ENCODE measurements at places on chromosomes 3 and 15. TPM values are rescaled to one million over a fixed set of nuclear protein-coding genes. Genes with fewer than 3 reads are reported as not detected.

Gene GNB5
- total RNA-seq = 16.1 TPM

Gene HYAL1
- total RNA-seq = 0.09 TPM

DNA sequence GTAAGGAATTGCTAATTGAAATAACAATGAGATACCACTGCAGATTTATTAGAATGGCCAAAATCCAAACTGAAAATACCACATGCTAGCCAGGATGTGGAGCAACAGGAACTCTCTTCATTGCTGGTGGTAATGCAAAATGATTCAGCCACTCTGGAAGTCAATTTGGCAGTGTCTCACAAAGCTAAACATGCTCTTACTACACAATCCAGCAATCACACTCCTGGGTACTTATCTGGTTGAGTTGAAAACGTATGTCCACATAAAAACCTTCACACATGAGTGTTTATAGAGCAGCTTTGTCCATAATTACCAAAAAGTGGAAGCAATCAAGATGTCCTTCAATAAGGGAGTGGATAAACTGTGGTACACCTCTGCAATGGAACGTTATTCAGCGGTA, 113.3 kb downstream of the SMAD6 start:
- no peak for DNase-seq

GRCh38 chr15:88695101-88695500, 56.3 kb downstream of the ISG20 start:
- no peak for DNase-seq

Gene NT5DC2
- total RNA-seq = 18.1 TPM

Gene GOLGB1
- 23.0 TPM for total RNA-seq

DNA sequence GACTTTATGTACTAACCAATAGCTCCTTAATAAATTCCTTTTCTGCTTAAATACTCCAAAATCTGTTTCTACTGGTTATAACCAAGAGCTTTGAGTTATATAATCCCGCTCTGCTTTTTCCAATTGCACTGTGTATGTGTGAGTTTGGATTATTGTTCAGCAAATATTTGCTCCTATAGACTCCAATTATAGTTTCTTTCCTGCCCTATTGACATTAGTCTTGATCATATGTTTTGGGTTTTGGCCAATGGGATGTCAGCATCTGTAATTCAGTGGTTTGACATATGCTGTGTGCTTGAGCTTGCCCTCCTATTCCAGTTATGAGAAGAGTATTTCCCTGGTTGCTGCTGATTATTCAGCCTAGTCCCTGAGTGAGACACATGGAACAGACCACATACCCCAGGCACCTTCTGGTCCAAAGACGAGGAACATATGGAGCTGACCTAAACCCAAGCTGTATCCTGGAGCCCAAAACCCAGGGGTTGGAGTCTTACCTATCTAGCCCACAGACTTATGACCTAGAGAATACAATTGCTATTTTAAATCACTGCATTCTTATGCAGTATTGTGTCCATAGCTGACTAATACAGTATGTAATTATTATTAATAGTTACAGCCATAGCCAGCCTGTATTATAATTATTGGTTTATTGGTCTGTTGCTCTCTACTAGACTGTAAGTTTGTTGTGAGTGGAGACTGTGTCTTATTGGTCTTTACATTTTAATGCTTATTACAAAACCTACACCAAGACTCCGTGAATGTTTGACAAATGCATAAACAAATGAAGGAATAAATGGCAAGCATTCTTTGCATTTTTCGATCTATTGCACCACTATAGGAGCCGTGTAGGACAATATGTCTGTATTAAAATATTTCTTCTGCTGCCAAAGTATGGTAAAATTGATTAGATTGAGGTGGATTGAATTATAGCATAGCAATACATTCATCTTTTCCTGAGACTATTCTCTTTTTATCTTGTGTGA, 11.7 kb upstream of the ZNF280D start:
- no peak for DNase-seq

DNA sequence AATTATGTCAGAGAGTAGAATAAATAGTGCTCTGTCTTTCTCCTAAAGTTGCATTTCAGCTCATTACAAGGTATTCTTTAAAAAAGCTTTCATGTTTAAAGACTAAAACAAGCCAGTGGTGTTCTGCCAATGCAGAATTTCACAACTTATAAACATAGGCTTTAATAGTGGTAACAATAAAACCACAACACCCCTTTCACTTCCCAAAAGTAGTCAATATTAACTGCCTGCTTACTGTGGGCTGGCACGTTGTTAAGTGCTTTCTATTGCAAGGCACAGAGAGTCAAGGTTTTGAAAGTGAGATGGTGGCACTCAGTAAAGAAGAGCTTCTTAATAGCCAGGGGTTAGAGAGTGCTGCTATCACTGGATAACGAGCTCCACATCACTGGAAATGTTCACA, 8.4 kb upstream of the RTP1 start:
- no peak for DNase-seq

DNA sequence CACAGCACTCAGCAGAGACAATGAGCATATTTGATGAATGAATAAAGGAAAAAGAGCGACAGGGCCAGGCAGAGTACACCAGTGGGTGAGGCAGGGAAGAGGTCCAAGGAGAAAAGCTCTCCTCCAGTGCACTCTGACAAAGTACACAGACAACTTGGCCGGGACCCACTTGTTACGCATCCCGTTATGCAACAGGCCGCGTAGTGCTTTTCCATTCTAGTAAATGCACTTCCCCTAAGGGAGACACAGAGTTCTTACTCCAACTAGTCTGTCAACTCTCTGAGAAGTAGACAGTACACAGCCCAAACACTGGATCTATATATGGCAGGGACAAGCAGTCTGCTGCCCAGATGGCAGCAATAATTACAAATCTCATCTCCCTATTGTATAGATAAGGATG, 18.5 kb downstream of the LARP6 start:
- no peak for DNase-seq

DNA sequence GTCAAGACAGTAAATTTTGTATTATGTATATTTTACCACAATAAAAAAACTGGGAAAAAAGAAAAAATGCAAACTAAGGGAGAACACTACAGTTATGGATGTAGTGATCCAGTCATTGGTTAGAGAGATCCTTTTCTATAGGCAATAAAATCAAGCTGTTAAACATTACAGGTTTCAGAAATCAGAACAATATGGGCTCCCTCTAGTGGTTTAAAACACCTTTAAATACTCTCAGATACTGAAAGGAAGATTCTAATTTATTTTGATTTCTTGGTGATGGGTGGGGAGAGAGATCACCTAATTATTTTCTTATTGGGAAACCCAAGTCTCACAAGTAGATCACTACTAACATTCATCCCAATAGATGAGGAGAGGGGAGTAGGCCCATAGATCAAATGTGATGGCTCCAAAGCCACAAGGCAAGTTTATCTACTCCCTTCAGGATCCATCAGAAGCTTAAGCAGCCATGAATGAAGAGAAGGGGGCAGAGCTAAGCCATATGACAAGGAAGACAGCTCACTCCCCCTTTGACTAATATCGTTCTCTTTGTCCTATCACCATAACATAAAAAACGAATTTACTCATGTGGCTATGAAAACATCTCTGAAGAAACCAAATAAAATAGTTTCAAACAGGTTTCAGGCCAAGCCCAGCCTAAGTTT, 118.6 kb downstream of the ANO10 start:
- DNase-seq = peak; percentile 20

Gene AQP9
- total RNA-seq = 0.42 TPM

Gene LIPH
- 0.09 TPM for total RNA-seq

DNA sequence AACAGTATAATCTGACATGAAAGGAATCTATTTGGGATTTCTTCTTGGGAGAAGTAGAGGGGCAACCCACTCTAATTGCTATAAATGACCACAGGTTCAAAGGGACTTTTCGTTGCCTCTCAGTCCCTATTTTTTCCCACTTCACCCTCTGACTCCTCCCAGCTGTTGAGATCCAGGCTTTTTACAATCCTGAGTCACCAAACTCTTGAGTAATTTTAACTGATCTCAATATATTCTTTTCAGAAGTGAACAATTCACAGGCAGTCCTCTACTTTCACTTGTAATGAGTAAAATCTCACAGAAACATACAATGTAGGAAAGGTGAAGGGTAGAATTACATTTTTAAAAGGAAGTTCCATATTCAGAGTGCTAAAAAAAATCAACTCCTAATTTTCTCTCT, 44.6 kb downstream of the EIF4E3 start:
- no peak for DNase-seq

Gene ADAMTSL3
- total RNA-seq = 1.3 TPM

Gene PPP1R2
- 58.7 TPM for total RNA-seq

- DNase-seq = no peak
These were observed 183.5 kb upstream of the EOMES start for GRCh38 chr3:27905625-27906024.

DNA sequence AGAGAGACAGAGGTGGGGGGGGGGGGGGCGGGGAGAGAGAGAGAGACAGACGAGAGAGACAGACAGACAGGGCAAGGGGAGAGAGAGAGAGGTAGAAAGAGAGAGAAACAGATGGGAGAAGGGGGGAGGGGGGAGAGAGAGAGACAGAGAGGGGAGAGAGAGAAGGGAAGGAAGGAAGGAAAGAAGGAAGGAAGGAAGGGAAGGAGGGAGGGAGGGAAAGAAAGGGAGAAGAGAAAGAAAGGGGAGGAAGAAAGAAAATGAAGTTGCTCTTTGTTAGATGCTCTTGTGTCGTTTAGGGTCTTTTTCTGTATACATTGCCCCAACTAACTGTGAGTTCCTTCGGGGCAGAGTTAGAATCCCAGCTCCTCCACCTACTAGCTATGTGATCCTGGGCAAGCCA, 19.0 kb upstream of the EPHB3 start:
- DNase-seq = no peak

Gene CGNL1
- total RNA-seq = 5.9 TPM

DNA sequence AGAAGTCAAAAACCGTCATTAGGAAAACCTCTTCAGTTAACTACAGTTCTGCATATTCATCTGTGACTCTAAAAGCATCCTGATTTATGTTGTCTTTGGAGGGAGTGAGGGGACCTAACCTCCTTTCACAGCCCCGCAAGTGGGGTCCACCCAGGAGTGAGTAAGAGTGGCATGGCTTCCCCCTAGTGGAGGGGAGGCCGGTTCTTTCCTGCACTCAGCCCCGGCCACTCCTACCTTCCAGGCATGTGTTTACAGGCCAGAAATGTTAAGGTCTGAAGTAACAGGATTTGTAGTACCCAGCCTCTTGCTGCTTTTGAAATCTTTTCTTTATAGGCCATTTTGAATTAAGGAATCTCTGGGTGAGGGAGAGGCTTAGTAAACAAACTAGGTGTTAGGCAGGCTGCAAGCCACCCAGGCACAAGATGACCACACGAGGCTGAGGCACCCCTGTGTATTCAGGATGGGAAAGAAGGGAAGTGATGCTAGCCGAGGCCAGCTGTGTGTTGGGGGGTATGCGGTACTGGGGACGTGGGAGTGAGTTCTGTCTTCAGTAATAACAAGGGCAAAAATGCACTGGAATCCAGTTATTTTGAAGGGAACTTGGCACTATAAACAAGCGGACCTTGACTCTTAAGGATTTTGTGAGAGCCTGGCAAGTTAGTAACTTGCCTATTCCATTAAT, 50.5 kb downstream of the CTDSPL start:
- DNase-seq = no peak

GRCh38 chr3:184941408-184941807, 129.4 kb downstream of the VPS8 start:
- no peak for DNase-seq

GRCh38 chr3:87132801-87133200, 94.3 kb upstream of the CHMP2B start:
- no peak for DNase-seq

- no peak for DNase-seq
These were observed 46.2 kb downstream of the DENND6A start for GRCh38 chr3:57646723-57647122.

Gene SATB1
- total RNA-seq = 459 TPM

Gene CLDN18
- total RNA-seq = 0.28 TPM

GRCh38 chr15:52370010-52370409, 74.4 kb upstream of the MYO5C start:
- no peak for DNase-seq

DNA sequence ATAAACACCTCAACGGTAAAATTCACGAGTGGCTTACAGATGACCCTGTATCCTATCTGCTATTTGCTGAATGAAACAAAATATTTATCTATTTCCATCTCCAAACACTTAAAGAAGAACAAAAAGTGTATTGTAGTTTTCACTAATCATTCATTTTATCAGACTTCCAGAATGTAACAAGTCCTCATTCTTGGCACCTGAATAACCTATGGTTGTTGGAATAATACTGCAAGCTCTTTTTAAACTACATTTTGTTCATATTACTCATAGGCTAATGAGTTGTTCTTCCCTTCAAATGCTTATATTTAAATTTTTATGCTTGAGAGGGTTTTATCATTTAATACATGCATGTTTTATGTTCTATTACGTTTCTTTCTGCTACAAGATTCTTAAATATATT, 1434.1 kb downstream of the SI start:
- no peak for DNase-seq

DNA sequence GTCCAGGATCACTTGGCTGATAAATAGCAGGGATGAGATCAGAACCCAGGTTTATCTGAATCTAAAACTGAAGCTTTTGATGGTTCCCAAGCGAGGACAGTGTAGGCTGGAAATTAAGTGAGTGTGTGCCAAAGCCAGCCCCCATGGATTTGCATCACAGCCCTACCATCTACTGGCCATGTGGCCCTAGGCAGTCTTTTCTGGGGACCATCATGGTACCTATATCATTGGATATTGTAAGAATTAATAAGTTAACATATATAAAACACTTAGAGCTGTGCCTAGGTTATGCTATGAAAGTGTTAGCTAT, 32.8 kb upstream of the SSR3 start:
- DNase-seq = no peak

Gene CTDSPL
- 4.4 TPM for total RNA-seq

GRCh38 chr3:97721446-97721845, 43.1 kb upstream of the ARL6 start:
- DNase-seq = no peak

GRCh38 chr3:127446756-127447155, 143.8 kb downstream of the TPRA1 start:
- no peak for DNase-seq

DNA sequence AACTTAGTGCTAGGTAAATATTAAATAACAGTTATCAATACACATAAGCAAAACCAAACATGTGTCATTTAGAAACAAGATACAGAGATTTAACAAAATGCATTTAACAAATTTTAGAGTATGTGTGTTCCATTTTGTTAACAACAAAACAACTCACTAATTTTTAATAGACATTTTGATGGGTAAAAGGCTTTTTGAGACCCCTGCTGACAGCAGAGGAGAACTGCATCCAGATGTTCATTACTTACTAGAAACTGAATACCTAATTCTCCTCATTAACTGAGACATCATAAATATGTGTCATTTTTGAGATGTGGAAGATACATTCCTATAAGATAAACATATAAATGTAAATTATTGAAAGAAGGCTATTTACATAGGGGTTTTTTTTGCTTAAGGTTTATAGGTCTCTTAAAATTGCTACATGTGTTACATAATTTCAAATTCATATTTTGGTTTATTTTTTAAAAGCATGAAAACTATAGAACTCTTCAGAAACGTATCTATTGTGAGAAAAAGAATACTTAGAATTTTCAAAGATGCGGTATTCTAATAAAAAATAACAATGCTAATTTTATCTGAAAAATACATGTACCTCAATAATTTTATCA, 1009.8 kb downstream of the TUSC7 start:
- DNase-seq = peak; percentile 5

GRCh38 chr3:163951397-163951987, 1126.8 kb downstream of the SI start:
- DNase-seq = no peak

Gene CFAP100
- not detected for total RNA-seq

Data from thymus (tissue), 14 donors.